Adipose tissue (tissue), 3 donors: ENCODE measurements at places on chromosomes 3 and 15. TPM values are rescaled to one million over a fixed set of nuclear protein-coding genes. Genes with fewer than 3 reads are reported as not detected.

PP2D1 gene
- not detected for polyA plus RNA-seq

ZNF774 gene
- 1.1 TPM for polyA plus RNA-seq

GPR62 gene
- 0.28 TPM for polyA plus RNA-seq

IQCF5 gene
- not detected for polyA plus RNA-seq
